ENCODE measurements at places on chromosomes 3 and 15.

DNA sequence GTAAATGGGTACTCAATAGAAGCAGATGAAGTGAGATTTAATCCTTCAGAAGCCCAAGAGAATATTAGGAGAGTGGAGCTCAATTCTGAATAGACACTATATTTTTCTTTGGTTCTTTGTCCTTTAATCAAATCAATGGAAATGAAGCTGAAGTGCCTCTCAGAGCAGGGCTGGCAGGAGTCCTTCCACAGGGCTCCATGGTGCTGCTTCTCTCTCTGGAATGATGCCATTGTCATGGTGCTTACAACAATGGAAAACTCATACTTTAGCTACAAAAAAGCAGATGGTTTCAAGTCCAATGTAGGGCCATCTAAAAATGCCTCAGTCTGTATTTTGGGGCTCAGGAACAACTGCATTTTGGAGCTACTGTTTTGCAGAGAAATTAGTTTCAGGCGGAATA, 125.1 kb downstream of the SNRK start:
- DNase-seq = no peak

DNA sequence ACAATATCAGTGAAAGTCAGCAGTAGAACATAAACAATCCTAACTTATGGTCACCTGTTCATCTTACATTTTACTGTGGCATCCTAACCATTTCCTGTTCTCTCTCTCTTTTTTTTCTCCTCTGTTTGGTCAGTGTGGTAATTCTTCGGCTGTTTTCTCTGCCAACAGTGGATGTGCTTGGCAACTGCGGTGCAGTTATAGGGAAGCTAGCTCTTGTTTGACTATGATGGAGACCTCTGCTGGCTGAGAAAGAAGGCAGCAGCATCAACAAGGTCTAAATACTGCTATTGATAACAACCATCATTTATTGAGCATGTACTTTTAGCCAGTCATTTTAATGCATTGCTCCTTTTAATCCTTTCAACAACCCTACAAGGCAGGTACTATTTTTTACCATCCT, 723 bp upstream of the DRD3 start:
- DNase-seq = peak; percentile 82

GRCh38 chr3:13461169-13462124, 18.7 kb upstream of the HDAC11 start:
- DNase-seq = peak; percentile 20

DNA sequence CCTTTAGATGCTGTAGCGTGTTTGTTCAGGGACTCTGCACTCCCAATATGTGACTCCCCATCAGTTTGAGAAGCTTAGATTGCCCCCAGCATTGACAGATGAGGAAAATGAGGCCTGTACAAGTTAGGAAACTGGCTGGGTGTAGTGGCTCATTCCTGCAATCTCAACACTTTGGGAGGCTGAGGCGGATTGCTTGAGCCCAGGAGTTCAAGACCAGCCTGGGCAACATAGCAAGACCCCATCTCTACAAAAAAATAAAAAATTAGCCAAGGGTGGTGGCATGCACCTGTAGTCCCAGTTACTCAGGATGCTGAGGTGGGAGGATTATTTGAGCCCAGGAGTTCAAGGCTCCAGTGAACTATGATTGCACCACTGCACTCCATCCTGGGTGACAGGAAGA, 14.0 kb upstream of the PTPN23 start:
- DNase-seq = no peak

- DNase-seq = no peak
Observed at GRCh38 chr3:58013973-58014649, 5.9 kb downstream of the FLNB start.

DNA sequence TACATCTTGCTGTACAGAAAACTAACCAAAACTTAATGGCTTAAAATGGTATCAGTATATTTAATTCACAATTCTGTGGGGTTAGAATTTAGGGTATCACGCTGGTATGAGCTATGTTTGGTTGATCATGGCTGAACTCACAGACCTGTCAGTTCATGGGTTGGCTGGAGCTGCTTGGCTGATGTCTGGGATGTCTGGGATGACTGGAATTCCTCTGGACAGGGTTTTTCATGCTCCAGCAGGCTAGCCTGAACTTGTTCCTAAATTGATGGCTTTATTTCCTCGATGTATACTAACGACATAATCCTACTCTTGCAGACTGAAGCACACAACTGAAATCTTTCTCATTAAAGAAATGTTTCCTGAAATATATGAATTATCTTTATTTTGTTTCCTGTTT, 338.9 kb upstream of the GBE1 start:
- DNase-seq = no peak

DNA sequence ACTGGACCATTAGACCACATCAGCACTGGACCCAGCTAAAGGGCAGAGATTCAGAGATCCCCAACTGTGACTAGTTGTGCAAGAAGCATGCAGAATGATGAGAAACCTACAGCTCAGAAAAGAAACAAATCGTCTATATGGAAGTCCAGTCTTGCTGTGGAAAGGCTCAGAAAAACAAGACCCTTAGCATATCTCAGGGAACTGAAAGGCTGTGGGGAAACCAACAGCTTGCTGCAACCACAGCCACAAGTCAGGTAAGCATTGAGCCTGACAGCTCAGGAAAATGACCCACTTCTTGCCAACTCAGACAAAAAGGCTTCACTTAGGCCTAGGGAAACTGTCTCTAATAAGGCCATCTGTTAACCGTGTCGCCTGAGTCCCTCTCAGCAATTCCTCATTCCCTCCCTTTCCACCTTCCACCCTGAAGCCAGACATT, 145.6 kb downstream of the LSAMP start:
- DNase-seq = no peak

- peak; percentile 72 for DNase-seq
Observed at GRCh38 chr3:184565421-184566211, 4.0 kb downstream of the EPHB3 start.

DNA sequence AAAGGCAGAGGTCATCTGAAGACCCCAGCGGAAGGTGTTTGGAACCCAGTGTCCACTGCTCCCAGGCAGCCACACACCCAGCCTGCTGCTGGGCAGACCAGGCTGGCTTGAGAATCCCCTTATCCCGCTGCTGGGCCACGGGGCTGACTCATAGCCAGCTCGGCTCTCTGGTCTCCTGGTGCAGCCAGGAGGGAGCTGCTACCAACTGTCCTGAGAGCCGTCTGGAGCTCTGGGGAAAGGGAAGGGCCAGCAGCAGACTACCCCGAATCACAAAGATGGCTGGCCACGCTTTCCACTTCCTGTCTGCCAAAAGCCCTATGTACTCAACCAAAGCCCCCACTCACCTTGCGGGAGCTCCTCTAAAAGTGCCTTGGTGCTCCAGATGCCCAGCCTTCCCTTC, 38.3 kb downstream of the WHAMM start:
- DNase-seq = no peak

DNA sequence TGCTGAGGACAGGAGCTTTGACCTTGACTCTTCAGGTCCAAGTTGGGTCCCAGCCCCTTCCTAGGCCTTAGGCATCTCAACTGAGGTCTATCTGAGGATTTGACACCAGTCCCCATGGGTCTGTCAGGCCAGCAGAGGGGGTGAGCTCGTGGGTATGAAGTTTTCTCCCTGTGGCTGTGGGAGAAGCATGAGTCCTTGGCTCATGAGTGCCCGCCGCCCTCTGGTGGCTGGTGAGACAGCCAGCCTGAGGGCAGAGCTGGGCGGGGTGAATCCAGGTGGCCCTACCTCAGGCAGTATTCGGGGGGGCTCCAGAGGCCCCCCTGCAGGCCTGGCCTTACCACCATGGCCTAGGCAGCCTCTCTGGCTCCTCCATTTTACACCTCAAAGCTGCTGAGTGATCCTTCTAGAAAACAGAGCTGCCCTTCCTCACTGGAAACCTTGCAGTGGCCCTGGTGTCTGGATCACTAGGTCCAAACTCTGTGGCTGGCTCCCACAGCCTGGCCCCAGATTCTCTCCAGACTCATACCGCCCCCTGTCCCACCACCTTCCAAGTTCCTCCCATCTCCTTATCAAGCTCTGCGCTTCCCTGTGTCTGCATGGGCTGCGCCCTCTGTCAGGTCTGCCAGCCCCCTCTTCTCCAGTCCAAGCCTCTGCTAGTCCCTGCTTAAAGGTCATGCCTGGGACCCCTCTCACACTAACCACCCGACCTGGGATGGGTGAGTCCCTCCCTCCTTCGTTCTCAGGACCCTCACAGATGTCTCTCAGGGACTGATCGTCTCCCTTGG, 16.1 kb downstream of the SH2D7 start:
- DNase-seq = peak; percentile 82

DNA sequence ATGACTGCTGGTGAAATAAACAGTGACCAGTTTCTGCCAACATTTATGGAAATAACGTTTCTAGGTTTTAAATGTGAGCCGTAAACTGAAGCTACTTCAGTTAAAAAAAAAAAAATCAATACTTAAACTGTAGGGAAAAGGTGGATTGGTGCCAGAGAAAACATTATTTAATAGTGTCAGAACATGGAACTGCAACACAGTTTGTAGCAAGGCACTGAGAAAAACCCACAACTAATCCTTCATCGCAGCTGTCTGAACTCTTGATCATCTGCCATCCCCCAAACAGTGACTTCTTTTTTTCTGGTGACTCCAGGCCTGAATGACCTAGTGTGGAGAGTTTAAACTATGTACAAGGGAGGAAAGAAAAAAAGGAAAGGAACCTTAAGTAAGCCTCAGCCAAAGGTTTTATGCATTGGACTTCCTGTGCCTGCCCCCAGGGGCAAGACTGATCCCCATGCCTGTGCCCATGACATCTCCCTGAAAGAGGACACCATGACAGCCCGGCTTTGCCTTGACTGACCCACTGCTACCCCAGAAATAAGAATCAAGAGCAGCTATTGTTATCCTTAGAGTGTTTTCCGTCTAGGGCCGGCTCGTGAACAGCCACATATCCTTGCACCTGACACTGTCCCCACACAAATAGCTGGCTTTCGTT, 33.1 kb downstream of the CRTAP start:
- DNase-seq = no peak

DNA sequence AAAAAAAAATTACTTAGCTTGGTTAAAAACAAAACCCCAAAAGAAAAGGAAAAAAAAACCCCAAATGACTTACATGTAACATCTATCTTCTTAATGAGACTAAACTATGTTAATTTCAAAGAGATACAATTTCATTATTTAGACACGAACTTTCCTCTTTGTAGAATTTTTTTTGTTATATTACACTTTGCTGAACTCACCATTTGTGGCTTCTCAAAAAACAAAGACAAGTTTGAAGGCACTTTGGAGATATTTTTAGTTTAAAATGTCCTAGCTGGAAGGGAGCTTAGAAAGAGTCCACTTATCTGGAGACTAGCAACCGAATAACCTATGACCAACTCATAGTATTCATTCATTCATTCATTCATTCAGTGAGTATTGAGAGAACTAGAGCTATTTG, 301.7 kb upstream of the ROPN1 start:
- DNase-seq = no peak

GRCh38 chr3:20078194-20078714, 38.0 kb downstream of the KAT2B start:
- DNase-seq = no peak

GRCh38 chr15:26134812-26135211, 271.7 kb upstream of the ATP10A start:
- DNase-seq = no peak

GRCh38 chr15:89747708-89748682, 3.1 kb downstream of the MESP1 start:
- DNase-seq = no peak

DNA sequence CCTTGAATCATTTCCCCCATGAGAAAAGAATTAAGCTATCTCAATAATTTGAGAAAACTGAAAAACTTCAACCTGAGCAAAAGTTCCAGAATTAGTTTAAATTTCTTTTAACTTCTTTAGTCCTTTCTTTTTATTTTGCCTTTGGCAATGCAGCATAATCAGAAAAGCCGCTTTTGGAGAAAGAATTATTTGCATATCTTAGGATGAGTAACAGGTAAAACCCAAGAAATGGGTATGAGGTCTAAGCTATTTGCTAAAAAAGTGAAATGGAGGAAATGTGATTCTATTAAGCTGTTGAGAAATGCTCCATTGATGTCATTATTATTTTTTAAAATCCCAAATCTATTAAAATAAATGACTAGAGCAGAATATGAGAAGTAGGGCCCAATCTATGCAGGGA, 1238.3 kb upstream of the GBE1 start:
- DNase-seq = no peak

GRCh38 chr3:99641480-99641879, 3.1 kb downstream of the COL8A1 start:
- DNase-seq = no peak

DNA sequence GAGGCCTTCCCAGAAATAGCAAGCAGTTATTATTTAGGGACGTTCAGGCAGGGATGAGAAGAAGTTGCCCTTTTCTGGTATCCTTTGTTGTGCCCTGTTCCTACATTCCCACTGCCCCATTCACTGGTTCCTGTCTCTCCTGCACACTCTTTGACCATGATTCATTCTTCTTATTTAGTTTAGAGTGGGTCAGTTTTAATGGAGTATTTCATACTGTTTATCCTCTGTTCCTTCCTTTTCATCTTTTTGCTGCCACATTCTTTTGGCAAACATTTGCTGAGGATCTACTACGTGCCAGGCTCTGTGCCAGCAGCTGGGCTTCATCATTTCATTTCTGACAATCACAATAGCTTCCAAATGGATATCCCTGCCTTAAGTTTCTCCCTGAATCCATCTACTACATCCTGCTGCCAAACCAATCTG, 11.8 kb upstream of the EID1 start:
- no peak for DNase-seq

- peak; percentile 67 for DNase-seq
Observed at GRCh38 chr3:135528413-135529015, 437.0 kb upstream of the PPP2R3A start.

- DNase-seq = no peak
Observed at GRCh38 chr3:184636741-184637316, 75.0 kb downstream of the MAGEF1 start.

DNA sequence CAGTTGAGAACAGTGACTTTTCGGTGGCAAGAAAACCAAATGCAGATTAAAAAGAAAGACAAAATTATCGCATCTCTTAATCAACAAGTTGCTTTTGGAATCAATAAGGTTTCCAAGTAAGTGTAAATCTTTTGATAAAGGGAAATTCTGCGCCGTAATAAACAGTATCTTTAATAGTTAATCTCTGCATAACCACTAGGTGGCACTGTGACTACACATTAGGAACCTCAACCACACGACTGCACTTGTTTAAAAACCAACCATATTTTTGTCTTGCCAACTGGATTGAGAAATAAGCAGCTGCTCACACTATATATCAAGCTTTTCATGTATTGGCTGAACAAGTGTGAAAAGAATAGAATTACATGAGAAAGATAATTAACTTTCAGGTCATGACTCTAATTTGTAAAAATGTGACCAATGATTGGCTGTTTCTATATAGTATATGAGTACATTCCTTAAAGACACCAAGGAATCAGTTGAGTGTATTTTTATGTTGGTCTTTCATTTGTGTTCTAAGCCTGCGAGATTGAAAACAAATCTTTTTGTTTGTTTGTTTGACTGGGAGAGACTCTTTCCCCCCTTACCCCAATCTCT, 72.7 kb downstream of the DZIP3 start:
- DNase-seq = peak; percentile 82

- DNase-seq = no peak
Observed at GRCh38 chr3:17579289-17580031, 163.0 kb downstream of the TBC1D5 start.

Data from COR-L47 (cell line).